ENCODE measurements at places on chromosomes 2 and 18.

GRCh38 chr2:113886479-113887008, 3.3 kb upstream of the ACTR3 start:
- no peak for DNase-seq

DNA sequence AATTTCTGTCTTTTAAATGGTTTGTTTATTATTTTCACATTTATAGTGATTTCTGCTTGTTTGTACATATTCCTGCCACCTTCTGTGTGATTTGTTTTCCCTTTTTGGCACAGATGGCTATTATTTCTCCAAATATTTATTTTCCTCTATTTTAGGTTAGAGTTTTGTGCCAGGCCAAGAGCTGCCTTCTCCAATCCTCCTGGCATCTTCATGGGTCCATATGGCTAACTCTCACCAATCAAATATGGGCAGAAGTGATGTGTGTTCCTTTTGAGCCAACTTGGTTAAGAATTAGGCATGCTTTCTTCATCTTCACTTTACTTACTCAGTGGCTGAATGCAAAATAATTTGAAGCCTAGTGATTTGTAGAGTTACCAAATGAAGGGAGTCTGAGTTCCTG, 697.1 kb upstream of the CELF4 start:
- no peak for DNase-seq

DNA sequence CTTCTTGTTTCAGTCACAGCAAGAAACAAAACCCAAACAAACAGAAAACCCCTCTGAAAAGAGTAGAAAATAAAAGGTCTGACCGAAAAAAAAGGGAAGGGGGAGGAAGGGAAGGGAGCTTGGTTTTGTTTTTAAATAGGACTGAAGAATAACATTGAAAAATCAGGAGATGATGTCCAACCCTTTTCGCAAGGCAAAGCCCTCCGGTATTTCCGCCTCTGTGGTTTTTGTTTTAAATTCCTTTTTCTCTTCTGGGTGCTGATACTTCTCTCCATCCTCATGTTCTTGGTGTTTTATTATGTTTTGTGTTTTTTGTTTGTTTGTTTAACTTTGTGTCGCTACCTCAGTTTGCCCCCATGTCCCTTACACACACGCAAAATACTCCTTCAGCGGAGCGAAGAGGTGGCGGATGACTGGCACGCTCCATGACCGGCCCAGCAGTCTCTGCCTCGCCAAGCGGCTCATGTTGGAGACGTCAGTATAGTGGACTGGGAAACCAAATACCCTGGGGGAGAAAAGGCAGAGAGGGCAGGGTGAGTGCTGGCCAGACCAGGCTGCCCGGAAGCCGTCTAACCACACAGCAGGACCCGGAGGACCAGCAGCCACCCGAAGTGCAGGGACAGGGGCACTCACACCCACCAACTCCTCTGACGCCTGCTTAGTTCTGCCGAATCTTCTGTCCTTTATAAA, 65.7 kb upstream of the POMC start:
- DNase-seq = no peak

- DNase-seq = no peak
Measured at GRCh38 chr2:174729797-174730697, 34.2 kb downstream of the CHRNA1 start.

- no peak for DNase-seq
Measured at GRCh38 chr2:231991664-231992063, 30.2 kb downstream of the DIS3L2 start.

DNA sequence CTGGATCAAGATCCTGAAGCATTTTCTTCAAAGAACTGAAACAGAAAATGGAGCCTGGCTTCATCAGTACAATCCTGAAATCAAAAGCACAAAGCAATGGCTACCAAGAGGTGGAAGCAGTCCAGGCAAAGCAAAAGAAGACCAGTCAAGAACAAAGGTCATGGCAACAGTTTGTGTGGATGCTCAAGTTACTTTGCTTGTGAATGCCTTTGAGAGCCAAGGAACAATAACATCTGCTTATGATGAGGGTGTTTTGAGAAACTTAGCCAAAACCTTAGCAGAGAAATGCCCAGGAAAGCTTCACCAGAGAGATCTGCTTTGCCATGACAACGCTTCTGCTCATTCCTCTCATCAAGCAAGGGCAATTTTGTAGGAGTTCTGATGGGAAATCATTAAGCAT, 723.1 kb downstream of the TMEM182 start:
- DNase-seq = no peak

GRCh38 chr2:46471-47345, at the start of gene FAM110C:
Gene FAM110C, minus strand, starts transcription at chr2:46505. Its CDS starts 120 bp downstream, at chr2:46385.
- peak; percentile 69 for DNase-seq
